ENCODE measurements at places on chromosomes 3 and 15. TPM values are rescaled to one million over a fixed set of nuclear protein-coding genes. Genes with fewer than 3 reads are reported as not detected.
A peak's percentile ranks its signal among the peaks of the same experiment; 100 is the strongest.

GRCh38 chr3:129686941-129687340, 80.5 kb upstream of the PLXND1 start:
- no peak for DNase-seq

GRCh38 chr3:170889132-170889531, 19.1 kb upstream of the RPL22L1 start:
- DNase-seq, result no peak

- DNase-seq, result no peak
These were observed 257.1 kb downstream of the OPA1 start for GRCh38 chr3:193850084-193850619.

DNA sequence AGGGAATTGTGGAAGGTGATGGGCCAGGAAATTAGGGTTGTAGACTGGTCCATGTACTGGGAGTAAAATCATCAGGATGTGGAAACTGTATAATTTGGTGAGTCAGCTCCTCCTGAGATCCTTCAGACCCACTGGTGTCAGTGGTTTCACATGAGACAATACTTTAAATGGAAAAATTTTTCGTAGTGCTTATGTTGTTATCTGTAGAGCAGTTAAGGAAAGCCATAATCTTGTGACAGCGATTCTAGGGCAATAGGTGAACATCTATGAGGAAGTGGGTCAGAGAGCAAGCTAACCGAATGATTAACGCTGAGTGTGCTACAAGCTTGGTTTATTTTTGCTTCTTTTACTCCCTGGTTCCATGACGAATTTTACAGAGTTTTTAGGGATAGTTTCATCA, 200.6 kb downstream of the CADM2 start:
- DNase-seq, result no peak

- DNase-seq, result no peak
These were observed 159.2 kb downstream of the TPRG1 start for GRCh38 chr3:189331002-189331418.

DNA sequence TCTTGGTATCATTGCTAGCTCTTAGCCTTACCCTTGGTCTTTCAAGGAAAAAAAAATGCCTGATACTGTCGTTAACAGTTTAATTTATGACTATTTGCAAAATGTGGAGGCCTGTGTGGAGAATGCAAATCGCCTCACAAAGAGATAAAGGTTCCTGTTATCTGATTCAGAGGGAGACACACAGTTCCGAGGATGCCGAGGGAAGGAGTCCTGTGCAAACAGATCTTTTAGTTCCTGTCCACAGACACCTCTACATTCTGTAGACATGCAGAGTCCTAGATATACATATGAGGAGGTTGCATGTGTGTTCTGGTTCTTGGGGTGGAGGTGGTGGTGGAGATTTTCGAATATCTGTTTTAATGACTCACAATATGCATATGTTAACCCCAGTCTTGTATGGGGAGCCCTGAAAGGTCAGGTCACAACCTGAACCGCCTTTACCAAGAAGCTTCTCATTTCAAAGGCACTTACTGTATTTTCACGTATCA, 5.7 kb downstream of the NR2F2 start:
- no peak for DNase-seq

DNA sequence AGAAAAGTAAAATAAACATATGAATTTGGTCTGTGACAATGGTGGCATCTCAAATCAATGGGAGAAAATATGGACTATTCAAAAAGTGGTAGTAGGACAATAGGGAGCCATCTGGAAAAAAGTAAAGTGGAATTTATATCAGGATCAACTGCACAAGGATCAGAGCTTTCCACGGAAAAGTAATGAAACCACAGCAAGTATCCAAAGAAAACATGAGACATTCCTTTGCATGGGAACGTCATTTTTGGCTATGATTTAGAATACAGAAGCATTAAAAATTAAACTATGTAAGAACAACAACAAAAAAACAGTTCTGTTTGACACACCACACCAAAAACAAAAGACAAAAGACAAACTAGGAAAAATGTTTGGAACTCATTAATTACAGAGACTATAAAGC, 18.7 kb downstream of the CRBN start:
- DNase-seq, result no peak

- DNase-seq, result no peak
These were observed 32.1 kb downstream of the ZDHHC23 start for GRCh38 chr3:113979916-113980315.

- no peak for DNase-seq
These were observed 175.4 kb upstream of the CMC1 start for GRCh38 chr3:28066020-28066419.

DNA sequence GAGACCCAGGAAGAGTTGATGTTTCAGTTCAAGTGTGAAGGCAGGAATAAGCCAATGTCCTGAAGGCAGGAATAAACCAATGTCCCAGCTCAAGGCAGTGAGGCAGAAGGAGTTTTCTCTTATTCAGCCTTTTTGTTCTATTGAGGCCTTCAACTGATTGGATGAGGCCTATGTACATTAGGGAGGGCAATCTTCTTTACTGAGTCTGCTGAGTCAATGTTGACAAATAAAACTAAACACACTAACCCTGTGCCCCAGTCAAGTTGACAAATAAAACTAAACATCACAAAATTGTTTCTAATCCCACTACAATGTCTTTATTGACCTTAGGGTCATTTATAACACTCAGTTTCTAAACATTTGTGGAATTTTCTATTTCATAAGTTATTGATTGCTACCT, 100.0 kb downstream of the CACNA2D3 start:
- DNase-seq, result no peak

- DNase-seq, result no peak
These were observed 33.6 kb downstream of the MECOM start for GRCh38 chr3:169629895-169630294.

- no peak for DNase-seq
These were observed 24.3 kb downstream of the TRPM1 start for GRCh38 chr15:31077181-31077580.

DNA sequence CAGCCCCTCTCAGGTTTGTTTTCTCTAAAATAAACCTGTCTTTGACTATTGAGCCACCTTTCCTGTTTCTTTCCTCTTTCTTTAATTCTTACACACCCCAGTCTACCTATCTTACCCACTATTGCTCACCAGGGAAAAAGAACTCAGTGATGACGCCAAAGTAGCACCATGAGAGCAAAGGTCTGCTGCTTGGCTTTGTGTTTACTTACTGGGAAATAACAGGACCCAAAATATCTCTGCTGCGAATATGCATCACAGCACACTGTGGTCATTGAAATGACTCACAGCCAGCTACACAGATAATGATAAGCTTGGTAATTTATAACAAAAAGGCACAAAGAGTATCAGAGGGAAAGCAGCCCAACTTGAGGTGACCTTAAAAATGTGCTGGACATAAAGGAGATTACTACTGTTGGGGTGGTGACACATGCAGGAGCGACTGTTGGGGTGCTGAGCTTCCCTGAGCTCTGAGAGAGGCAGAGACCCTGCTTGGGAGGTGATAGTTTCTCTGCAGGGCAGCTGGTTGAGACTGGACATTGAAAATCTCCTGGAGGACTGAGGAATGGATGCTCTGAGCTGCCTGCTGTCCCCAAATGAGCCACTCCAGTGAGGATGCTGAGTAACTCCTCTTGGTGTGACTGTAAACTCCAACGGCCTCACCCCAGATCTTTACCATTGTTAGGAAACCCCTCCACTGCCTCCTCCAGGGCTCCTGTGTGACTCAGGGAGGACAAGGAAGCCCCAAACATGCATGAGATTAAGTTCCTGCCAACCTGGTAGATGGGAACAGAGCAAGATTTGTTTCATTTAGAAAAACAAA, 14.5 kb downstream of the EFCAB12 start:
- DNase-seq, result peak; percentile 74

DNA sequence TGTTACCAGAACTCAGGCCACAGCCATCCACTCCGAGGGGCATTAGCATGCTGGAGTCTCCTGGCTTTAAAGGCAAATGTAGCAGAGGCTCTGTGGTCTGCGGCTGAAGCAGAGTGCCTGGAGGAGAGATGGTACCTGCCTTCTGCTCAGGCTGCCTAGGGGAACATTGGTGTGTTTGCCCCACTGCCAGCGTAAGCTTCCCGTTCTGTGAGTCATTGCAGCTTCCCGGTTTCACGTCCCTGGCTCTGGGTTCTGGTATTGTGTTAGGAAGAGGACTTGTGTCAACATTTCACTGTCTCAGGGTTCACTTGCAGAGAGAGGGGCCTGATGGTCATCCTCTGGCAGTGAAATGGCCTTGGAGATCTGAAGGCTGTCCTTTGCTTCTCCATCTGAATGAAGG, 1.8 kb downstream of the GASK1A start:
- peak; percentile 46 for DNase-seq

GRCh38 chr3:21310161-21310560, 440.8 kb downstream of the ZNF385D start:
- DNase-seq, result no peak

GRCh38 chr3:88005066-88005465, 53.7 kb downstream of the CGGBP1 start:
- no peak for DNase-seq

GRCh38 chr3:87625876-87626275, 349.5 kb upstream of the POU1F1 start:
- DNase-seq, result peak; percentile 29

DNA sequence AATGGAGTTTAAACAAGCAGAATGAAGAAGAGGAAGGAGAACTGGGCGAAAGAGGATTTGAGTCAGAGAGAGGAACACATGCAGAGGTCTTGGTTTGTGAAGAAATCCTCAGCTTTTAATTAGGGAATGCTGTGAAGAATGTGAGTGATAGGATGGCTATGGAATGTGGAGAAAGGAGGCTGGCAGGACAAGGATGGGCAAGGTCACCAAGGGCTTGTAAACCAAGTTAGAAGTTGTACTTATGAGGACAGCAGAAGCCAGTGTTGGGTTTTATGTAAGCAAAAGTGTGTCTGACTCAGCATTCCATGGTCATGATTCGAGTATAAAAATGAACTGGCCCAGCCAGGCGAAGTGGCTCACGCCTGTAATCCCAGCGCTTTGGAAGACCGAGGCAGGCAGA, 60.0 kb upstream of the IL12A start:
- peak; percentile 93 for DNase-seq

- DNase-seq, result peak; percentile 43
These were observed 921.3 kb downstream of the TUSC7 start for GRCh38 chr3:117630885-117631284.

- peak; percentile 79 for DNase-seq
These were observed 995 bp upstream of the LRRK1 start for GRCh38 chr15:100918034-100918689.

DNA sequence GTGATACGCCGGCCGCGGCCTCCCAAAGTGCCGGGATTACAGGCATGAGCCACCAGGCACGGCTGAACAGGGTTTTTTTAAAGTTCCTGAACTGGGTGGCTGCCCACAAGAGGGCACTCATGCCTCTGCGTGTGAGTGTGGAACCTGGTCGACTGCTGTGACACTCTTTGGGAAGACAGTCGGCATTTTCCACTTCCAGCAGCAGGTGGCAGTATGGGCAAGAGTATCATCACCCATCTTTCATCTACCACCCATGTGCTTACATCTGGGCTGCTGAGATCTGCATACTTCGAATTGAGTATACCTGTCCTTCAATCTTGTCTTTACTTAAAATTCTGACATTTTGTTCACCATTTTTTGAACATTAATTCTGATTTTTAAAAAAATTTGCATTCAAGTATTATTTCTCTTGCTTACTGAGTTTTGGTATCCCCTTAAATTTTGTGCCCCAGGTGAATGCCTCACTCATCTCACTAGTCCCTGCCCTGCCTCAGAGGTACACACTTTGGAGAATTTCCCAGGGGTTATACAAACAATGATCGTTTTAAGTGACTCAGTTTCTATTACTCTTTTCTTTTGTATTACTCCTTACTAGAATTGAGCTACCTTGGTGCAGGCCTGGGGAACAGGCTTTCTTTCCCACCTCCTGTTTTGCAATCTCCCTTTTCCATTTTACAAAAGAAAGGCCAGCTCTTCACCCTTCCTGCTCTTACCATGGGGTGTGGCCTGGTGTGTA, 11.8 kb downstream of the CLEC3B start:
- DNase-seq, result peak; percentile 91

- DNase-seq, result no peak
These were observed 472.1 kb downstream of the SOX2 start for GRCh38 chr3:182183716-182184430.

- no peak for DNase-seq
These were observed 32.4 kb downstream of the LEO1 start for GRCh38 chr15:51939216-51939615.

- DNase-seq, result no peak
These were observed 315.2 kb downstream of the ZBTB20 start for GRCh38 chr3:114831861-114832260.

DNA sequence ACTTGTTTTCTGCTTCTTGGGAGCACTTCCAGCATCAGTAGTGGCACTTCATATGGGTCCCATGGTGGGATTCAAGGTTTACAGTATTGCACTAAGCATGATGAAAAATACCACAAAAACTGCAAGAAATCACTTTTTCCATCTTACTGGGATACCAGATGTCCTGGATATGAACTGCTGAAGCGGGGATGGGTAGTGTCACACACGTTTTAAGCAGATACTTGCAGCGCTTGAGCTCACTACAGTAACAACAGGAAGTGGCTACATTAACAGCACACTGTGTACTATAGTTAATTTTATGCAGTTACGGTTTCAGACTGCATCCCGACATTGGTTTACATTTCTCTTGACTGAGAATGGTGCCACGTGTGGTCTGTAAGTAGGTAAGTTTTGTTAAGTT, 3.5 kb upstream of the ISG20 start:
- no peak for DNase-seq

The DCLK3 gene
- total RNA-seq, result not detected

The ZPLD1 gene
- not detected for total RNA-seq

The ACTR8 gene
- 27.1 TPM for total RNA-seq

The NISCH gene
- 19.0 TPM for total RNA-seq

The CD200 gene
- not detected for total RNA-seq

The TMEM39A gene
- total RNA-seq, result 72.5 TPM

The CCR5 gene
- total RNA-seq, result not detected

The GHRL gene
- total RNA-seq, result not detected

The GHSR gene
- total RNA-seq, result not detected

The RBP2 gene
- total RNA-seq, result not detected

The SLC22A14 gene
- total RNA-seq, result 0.39 TPM

The ZBBX gene
- not detected for total RNA-seq
